ENCODE measurements at places on chromosomes 4 and X. TPM values are rescaled to one million over a fixed set of nuclear protein-coding genes. Genes with fewer than 3 reads are reported as not detected.

The MGARP gene
- 0.80 TPM for polyA plus RNA-seq

The NEXMIF gene
- polyA plus RNA-seq = 0.11 TPM

The KCTD8 gene
- polyA plus RNA-seq = 0.05 TPM

The GATB gene
- polyA plus RNA-seq = 14.5 TPM

The ADH1A gene
- polyA plus RNA-seq = 0.43 TPM

The PNMA6A gene
- 1.5 TPM for polyA plus RNA-seq

The ELF2 gene
- polyA plus RNA-seq = 32.6 TPM

DNA sequence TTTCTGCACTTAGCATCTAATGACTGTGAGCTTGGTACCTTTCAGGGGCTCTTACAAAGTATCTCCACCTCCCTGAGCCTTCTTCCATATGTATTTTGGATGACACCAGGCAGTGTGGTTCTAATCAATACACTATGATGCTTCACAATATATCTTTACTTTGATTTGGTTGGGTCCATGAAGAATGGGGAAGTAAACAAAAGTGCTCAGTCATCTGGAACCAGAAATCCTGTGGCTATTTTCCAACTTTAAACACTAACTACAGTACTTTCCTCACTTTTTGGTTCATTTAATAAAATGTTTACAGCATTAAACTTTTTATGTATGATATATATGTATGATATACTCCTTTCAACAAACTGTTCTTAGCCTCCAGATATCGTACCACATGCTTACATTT is 216.4 kb upstream of the AFF2 start:
- H3K27ac ChIP-seq = no peak overlapping the region
- H3K27me3 ChIP-seq = no peaks in the 10 kb centered on the region
- no peak for DNase-seq
- H3K36me3 ChIP-seq = no peaks in the 10 kb centered on the region
- H3K4me1 ChIP-seq = no peaks in the 10 kb centered on the region

DNA sequence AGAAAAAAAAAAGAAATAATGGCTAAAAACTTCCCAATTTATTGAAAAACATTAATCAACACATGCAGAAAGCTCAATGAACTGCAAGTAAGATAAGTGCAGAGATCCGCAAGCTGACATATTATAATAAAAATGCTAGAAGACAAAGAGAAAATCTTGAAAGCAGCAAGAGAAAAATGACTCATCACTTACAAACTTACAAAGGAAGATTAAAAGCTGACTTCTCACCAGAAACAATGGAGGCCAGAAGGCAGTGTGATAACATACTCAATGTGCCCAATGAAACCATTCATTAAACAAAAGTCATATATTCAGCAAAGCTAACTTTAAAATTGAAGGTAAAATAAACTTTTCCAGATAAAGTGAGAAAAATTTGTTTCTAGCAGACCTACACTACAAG is 7.3 kb upstream of the BRWD3 start:
- H3K27ac ChIP-seq = no peak overlapping the region
- no peaks in the 10 kb centered on the region for H3K4me1 ChIP-seq
- no peaks in the 10 kb centered on the region for H3K36me3 ChIP-seq
- no peak for DNase-seq

GRCh38 chrX:625137-625691 is 5.4 kb upstream of the SHOX start:
- no peak for DNase-seq
- H3K36me3 ChIP-seq = no peaks in the 10 kb centered on the region
- no peaks in the 10 kb centered on the region for H3K4me1 ChIP-seq
- H3K27ac ChIP-seq = no peak overlapping the region
- peaks cover 47% of the 10 kb centered on the region for H3K27me3 ChIP-seq
- H3K4me3 ChIP-seq = no peak overlapping the region

GRCh38 chr4:8297141-8297601 is 27.6 kb downstream of the HTRA3 start:
- H3K4me1 ChIP-seq = no peaks in the 10 kb centered on the region
- H3K27ac ChIP-seq = no peak overlapping the region
- no peak overlapping the region for H3K4me3 ChIP-seq
- no peaks in the 10 kb centered on the region for H3K27me3 ChIP-seq
- DNase-seq = no peak

GRCh38 chr4:39048311-39048710 is 13.7 kb upstream of the KLHL5 start:
- H3K36me3 ChIP-seq = no peaks in the 10 kb centered on the region
- peaks cover 4% of the 10 kb centered on the region for H3K27me3 ChIP-seq
- peaks cover 18% of the 10 kb centered on the region for H3K4me1 ChIP-seq
- H3K27ac ChIP-seq = no peak overlapping the region

- H3K4me1 ChIP-seq = no peaks in the 10 kb centered on the region
- no peak overlapping the region for H3K4me3 ChIP-seq
- H3K36me3 ChIP-seq = no peaks in the 10 kb centered on the region
- peaks cover 82% of the 10 kb centered on the region for H3K27me3 ChIP-seq
Measured at GRCh38 chr4:5890063-5890727, 2.7 kb downstream of the CRMP1 start.

Measured in thymus (tissue), 14 donors.